ENCODE measurements at places on chromosomes 6 and 20.

DNA sequence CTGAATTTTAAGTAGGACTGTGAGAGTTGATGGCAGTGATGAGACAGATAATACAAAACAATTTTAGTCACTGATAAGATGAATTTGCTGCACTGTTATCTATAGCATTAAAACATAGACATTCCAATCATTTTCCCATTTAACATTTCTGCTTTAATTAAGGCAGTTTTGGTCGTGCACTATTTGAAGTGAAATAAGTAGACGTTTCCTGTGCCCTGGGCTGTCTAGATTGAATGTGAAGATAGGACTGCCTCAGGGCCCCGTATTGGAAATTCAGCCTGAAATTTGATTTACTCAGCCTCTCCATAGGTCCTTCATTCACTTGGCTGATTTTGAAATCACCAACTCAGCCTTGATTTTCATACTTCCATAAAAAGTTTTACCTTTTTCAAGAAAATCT is 48.3 kb downstream of the ARID1B start:
- no peak for DNase-seq

DNA sequence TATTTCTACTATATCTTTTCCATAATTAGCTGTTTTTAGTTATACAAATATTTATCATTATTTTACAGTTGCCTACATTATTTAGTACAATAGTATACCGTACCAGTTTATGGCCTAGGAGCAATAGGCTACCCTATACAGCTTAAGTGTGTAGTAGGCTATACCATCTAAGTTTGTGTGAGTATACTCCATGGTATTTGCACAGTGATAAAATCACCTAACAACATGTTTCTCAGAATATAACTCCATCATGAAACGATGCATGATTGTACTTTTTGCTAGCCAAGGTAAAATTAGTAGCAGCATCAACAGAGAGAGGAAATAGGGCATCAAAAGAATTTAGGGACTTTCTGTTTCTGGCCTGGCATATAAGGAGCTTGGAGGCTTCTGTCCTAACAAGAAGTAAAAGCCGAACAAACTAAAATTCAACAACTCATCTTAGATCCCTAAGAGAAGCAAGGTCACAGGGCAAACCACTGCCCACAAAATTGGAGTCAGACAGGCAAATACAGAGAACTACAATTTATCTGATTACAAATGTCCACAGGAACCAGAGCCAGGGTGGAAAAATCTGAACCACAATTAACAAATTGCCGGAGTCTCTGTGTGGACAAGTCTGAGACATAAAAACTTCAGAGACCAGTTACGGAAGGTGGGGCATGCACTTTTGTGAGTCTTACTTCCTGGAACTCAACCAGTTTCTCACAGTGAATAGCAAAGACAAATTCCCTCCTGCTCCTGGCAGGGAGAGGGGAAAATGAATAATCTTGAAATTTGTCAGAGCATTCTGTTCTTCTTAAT is 671.4 kb downstream of the RFPL4B start:
- DNase-seq = no peak

- no peak for DNase-seq
Observed at GRCh38 chr20:49290608-49291191, 12.8 kb upstream of the ZNFX1 start.

DNA sequence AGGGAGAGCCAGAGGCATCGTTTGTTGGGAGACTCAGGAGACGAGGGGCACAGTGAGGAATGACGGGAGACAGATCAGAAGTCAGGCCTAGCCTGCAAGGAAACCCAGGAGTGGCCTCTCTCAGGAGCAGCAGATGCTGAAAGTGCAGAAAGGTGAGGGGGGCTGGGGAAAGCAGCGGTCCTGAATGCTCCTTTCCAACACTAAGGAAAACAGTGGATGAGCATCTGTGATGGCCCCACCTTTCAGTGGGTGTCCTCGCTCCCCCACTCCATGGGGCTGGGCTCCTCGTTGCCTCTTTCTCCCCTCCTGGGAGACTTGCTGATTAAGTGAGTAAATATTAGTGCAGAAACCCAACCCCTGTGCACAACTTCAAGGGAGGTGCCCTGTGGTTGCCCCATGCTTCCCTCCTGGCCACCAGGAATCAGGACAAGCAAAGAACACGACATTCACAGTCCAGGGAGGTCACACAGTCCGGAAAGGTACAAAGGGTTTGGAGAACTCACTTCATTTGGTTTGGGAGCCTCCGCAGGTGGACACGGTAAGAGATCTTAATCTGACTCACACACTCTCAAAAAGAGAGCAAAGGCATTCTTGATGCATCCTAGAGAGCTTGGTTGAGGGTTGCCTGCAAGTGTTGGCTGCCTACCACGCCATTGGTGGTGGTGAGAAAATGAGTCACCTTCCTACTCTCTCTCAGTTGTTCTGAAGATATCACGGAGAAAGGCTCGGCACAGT is 9.7 kb upstream of the BPIFB1 start:
- DNase-seq = no peak

DNA sequence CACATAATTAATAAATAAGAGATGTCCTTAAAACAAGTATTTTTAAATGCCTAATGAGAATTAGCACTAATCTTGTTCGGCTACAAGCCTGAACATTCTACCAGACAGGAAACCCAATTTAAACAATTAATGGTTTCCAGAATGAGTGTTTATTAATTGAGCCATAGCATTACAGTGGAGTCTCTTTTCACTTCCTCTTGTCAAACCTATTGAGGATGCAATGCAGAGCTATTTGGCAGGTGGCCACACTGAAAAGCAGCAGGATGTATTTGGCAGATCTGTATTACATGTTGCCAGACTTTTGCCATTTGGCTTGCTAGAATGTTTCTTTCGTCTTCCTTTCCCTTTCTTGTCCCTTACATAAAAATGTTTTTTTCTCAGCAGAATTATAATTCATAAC is 475.2 kb upstream of the MARCKS start:
- DNase-seq = no peak

DNA sequence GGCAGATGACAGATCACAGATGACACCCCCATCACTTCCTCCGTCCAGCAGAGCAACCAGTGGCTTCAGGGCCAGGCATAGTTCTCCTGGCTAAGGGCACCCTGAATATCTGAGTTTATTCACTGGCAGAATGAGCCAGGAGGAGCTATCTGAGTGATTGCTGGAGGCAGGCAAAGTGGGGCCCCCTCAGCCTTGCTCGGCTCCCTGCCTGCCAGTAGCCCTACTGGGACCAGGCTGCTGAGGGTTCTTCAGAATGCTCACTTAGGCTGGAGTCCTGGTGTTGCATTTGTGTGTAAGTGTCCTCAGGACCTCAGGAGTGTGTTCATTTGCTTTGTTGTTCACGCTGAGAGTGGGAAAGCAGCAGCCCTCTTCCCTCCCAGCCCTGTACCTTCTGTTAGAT is 31.2 kb downstream of the CHMP4B start:
- DNase-seq = no peak
